ENCODE measurements at places on chromosomes 7 and 10. TPM values are rescaled to one million over a fixed set of nuclear protein-coding genes. Genes with fewer than 3 reads are reported as not detected.

DNA sequence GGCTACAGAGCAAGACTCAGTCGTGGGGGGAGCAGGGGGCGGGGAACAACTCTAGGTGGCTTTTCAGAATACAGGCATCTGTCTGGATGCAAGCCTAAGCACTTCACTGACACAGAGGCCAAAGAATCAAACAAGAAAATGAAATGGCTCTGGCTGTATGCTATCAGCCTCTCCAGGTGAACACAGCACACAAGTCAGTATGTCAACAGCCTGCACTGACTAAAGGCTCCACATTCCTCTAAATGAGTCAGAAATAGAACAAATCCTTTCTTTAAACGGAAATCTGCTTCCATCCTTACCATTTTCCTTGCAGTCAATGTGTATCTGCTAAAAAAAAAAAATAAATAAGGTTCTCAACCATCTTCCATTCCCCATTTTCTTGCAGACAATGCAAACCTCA lies 88.3 kb downstream of the ARMH3 start:
- DNase-seq: peak; percentile 64
- H3K36me3 ChIP-seq: peaks cover 5% of the 10 kb centered on the region
- H3K4me3 ChIP-seq: no peak overlapping the region

Gene HOXA9
- total RNA-seq: 19.5 TPM

Gene SRRM3
- 0.36 TPM for total RNA-seq

Gene BTBD16
- total RNA-seq: not detected

DNA sequence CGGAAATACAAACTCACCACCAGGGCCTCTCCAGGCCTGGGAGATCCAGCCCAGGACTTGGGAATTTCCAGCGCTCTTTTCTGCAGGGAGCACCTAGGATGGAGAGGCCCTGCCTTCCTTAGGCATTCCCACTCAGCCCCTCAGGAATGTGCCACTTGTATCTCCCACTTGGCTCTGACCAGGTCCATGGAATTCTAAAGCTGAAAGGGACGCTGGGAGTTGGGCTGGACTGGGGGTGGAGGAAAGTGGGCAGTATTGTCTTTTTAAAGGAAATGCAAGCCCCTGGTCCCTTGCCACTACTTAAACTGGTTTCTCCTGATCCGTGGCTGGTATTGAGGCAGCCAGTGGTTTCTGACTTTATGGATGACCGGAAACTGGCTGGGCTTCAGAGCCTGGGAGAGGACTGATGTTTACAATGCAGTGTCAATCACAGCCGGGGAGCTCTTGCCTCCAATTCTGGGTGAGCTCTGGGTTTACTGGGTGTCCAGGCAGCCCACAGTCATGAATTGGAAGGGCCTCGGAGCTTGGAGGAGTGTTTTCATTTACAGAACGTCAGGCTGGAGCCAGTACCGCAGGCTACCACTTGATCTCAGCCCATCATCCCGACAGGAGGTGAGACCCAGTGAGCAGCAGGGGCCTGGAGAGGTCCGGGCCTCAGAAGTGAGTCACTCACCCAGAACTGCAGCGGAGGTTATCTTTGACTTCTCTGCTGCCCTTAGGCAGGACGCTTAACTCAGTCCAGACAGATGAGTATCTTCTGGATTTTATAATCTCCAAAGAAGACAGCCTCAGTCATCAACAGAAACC lies 27.3 kb downstream of the AGAP3 start:
- peaks cover 21% of the 10 kb centered on the region for H3K4me1 ChIP-seq
- peak; percentile 99 for DNase-seq
- peak overlapping the region; percentile 36 for H3K27ac ChIP-seq
- peaks cover 3% of the 10 kb centered on the region for H3K36me3 ChIP-seq

- H3K27me3 ChIP-seq: no peaks in the 10 kb centered on the region
- peaks cover 70% of the 10 kb centered on the region for H3K4me1 ChIP-seq
- H3K4me3 ChIP-seq: no peak overlapping the region
- no peaks in the 10 kb centered on the region for H3K36me3 ChIP-seq
- DNase-seq: no peak
These were observed 41.3 kb upstream of the ANK3 start for GRCh38 chr10:60430836-60431597.

Gene PON1
- total RNA-seq: not detected

DNA sequence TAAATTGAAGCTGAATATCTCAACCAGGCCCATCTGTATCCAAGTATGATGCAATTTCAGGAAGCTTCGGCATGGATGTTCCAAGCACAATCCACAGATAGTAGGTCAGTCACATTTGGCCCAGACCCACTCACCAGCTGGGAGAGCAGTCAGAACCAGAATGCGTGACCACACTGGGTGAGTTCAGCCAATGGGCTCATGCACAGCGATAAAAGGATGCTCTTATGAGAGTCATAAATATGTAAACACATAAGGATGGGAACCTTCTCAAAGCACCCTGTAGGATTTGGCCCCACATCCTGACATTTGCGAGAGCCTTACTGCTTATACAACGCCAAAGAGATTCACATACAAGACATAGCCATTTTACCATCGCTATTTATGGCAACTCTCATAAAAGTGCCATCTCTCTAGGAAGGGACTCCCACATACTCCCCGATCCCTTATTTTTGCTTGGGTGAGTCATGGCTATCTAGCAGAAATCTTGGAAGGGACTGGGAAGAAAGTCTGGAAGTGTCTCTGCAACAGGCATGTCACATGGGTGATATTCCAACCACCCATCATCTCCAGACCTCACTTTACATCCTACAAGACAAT lies 3.0 kb downstream of the AFAP1L2 start:
- H3K4me3 ChIP-seq: no peak overlapping the region
- no peaks in the 10 kb centered on the region for H3K4me1 ChIP-seq
- no peak for DNase-seq
- peaks cover 47% of the 10 kb centered on the region for H3K27me3 ChIP-seq

Data from osteoblast (primary cell).